ENCODE measurements at places on chromosomes 3 and 15. TPM values are rescaled to one million over a fixed set of nuclear protein-coding genes. Genes with fewer than 3 reads are reported as not detected.

- no peak overlapping the region for H3K4me3 ChIP-seq
- no peak for DNase-seq
- peaks cover 3% of the 10 kb centered on the region for H3K4me1 ChIP-seq
- H3K27me3 ChIP-seq: peaks cover 10% of the 10 kb centered on the region
Measured at GRCh38 chr3:98233468-98233867, 30.6 kb upstream of the OR5H6 start.

DNA sequence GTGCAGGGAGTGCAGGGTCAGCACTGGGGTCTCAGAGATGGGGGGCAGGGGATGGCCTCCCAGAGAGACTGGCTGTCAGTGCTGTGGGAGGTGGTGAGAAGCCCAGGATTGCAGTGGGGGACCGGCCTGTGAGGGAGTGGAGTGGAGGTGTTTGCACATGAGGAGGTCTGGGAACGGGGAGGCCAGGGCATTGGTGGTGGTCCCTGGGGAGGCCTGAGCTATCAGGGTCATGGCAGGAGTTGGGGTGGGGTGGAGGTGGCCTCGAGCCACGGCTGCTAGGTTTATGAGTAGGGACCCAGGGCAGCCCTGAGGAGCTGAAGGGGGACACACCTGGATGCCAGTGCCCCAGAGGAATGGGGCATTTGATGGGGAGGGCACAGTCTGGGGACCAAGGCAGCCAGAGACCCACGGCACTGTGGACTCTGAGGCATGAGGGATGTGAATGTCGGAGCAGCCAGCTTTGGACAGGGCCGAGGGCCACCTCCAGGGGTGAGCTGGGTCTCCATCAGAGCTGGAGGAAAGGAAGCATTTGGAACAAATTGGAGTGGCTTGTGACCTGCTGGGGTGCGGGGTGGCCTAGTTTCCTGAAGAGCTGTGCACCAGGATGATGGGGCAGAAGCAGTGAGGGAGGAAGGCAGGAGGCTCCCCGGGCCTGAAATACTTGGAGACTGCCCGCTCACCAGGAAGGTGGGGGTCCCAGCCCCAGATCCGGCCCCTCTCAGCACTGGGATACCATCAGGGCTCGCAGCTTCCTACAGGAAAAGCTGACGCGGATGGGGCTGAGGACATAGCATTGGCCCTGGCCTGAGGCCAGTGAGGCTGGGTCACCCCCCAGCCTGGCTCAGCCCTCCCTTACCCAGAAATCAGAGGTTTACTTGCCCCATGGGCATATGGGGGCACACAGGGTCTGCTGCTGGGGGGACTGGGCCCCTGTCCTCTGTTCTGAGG is 9.5 kb upstream of the CSPG4 start:
- peaks cover 5% of the 10 kb centered on the region for H3K4me1 ChIP-seq
- peaks cover 9% of the 10 kb centered on the region for H3K27me3 ChIP-seq
- no peak overlapping the region for H3K4me3 ChIP-seq
- H3K27ac ChIP-seq: no peak overlapping the region

DNA sequence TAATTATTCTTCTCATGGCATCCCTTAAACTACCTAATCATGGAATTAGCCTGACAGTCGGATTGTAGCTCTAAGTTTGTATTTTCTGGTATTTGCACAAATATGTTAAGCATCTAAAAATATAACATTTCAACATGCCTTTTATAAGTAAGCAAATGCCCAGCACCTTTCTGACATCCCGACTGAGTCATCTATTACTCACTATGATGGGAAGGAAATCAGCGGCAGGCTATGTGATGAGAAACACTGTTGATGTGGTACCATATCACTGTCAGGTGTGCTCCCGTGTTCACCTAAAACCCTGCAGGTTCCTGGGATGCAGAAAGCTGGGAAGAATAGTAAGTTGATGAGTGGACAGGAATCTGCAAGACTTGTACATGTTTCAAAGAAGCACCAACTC is 367.8 kb upstream of the IL12A start:
- no peak overlapping the region for H3K4me3 ChIP-seq
- H3K4me1 ChIP-seq: no peaks in the 10 kb centered on the region
- no peak for DNase-seq

DNA sequence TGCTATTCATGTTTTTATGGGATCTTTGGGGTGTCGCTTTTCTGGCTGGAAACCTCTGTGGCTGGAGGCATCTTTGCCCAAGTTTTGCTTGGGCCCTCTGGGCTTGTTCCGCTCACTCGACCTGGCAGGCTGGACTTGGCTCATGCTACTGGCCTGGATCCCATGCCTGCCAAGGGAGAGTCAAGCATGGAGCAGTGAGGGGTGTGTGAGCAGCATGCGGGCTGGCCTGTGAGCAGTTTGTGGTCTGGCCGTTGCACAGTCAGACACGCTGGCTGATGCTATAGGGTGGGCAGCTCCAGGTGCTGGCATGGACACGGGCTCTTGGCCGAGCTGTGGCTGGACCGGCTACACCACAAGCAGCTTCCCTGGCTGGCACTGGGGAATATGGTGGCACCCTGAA is 491.1 kb downstream of the AGBL1 start:
- no peaks in the 10 kb centered on the region for H3K4me1 ChIP-seq
- DNase-seq: no peak
- no peak overlapping the region for H3K27ac ChIP-seq
- H3K27me3 ChIP-seq: no peaks in the 10 kb centered on the region

- H3K4me1 ChIP-seq: no peaks in the 10 kb centered on the region
- H3K27me3 ChIP-seq: no peaks in the 10 kb centered on the region
- H3K4me3 ChIP-seq: no peak overlapping the region
- peaks cover 58% of the 10 kb centered on the region for H3K36me3 ChIP-seq
- no peak overlapping the region for H3K27ac ChIP-seq
- DNase-seq: no peak
Measured at GRCh38 chr3:49294343-49294742, 17.3 kb upstream of the C3orf62 start.

DNA sequence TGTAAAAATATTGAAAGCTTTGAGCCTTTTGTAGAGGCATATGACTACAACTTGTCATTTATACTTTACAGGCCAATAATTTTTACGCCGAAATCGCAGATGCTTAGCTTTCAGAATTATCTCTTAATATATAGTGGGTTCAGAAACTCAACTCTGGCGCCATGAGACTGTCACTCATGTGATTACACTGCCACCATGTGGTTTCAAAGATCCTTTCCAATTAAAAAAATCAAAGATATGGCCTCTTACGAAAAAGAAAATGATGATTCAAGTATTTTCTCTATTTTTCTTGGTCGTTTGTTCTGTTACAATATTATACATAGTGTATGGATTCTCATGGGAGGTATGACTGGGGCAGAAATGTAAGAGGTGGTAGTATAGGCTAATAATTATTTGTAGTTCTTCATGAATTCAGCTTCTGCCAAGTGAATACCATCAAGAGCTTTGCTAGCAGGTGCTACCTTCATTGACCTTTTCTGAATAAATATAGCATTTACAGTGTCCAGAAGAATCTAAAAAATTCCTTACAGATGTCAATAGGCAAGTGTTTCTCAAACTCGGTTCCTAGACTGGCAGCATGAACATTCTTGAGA is 751.7 kb upstream of the GOLIM4 start:
- H3K36me3 ChIP-seq: no peaks in the 10 kb centered on the region
- no peak overlapping the region for H3K4me3 ChIP-seq
- H3K27ac ChIP-seq: no peak overlapping the region

GRCh38 chr3:277873-278272 is 81.3 kb downstream of the CHL1 start:
- no peak for DNase-seq
- H3K4me3 ChIP-seq: no peak overlapping the region
- no peaks in the 10 kb centered on the region for H3K27me3 ChIP-seq
- H3K27ac ChIP-seq: no peak overlapping the region
- H3K36me3 ChIP-seq: no peaks in the 10 kb centered on the region
- no peaks in the 10 kb centered on the region for H3K4me1 ChIP-seq

DNA sequence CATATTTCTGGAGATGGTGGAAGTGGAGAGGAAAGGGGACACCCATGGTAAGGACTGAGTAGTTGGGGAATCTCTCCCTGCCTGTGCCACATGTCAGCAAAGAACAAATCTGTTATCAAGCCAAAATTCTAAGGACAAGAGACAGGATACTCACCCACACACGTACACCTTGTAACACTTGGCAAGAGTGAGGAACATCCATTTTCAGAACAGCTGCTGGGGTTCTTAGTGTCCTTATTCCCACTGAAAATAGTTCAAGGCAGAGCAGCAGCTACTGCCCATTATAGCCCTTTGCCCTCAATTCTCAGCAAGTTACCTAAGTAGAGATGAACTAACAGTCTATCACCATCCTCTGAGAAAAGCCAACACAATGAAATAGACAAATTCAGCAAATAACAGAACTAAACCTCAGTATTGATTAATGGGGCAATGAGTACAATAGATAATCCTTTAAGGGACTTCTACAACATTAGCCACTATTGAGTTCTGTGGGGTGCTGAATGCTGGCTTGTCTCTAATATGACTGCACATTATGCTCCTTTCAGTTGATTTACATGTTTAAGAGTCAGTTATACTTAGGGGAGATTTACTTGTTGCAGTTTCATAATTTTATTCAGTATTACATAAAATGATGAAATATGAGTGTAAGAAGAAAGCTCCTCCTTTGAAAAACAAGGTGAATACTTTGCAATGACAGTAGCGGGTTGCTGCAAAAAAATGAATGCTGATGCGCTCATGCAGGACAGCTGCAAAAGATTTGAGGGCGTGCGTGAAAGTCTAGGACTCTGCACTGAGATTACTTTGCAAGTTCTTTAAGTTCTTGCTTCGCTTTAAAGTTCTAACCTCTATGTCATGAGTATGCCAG is 22.4 kb downstream of the SENP5 start:
- H3K27me3 ChIP-seq: no peaks in the 10 kb centered on the region
- H3K36me3 ChIP-seq: peaks cover 12% of the 10 kb centered on the region
- DNase-seq: no peak
- peaks cover 13% of the 10 kb centered on the region for H3K4me1 ChIP-seq

DNA sequence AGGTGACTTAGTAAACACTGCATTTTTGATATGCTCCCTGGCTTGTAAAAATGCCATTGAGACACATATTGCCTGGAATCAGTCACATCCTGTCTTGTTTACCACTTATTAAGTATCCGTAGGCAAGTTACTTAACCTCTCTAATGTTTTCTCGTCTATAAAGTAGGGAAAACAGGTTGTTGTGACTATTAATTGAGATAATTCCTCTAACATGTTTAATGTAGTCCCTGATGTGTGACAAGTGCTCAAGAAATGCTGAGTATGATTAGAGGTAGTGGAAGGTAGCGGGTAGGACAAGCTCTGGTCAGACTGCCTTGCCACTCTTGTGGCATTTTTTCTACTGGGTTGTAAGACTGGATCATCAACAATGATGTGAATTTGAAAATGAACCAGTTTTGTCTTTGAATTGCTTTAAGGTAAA is 54.1 kb downstream of the NFKBIZ start:
- peaks cover 7% of the 10 kb centered on the region for H3K4me1 ChIP-seq
- peaks cover 17% of the 10 kb centered on the region for H3K27me3 ChIP-seq
- H3K36me3 ChIP-seq: peaks cover 4% of the 10 kb centered on the region
- H3K4me3 ChIP-seq: no peak overlapping the region

DNA sequence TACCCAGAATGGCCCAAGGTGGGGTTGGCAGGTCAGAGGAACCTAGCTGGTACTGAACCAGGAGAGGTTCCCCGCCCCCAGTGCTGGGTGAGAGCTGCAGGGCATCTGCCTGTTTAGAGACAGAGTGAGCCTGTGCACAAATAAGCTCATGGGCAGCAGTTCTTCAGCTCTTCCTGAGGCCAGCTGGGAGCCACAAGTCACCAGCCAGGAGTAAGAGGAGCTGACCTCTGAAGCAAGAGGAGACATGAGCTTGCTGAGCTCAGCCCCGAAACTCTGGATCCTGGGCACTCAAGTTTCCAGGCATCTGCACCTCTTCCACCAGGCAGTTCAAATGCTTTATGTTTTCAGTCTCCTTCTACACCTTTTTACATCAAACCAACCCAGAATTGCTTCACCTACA is 2.1 kb downstream of the RTP2 start:
- H3K27me3 ChIP-seq: peaks cover 9% of the 10 kb centered on the region
- no peaks in the 10 kb centered on the region for H3K4me1 ChIP-seq
- no peak for DNase-seq

DNA sequence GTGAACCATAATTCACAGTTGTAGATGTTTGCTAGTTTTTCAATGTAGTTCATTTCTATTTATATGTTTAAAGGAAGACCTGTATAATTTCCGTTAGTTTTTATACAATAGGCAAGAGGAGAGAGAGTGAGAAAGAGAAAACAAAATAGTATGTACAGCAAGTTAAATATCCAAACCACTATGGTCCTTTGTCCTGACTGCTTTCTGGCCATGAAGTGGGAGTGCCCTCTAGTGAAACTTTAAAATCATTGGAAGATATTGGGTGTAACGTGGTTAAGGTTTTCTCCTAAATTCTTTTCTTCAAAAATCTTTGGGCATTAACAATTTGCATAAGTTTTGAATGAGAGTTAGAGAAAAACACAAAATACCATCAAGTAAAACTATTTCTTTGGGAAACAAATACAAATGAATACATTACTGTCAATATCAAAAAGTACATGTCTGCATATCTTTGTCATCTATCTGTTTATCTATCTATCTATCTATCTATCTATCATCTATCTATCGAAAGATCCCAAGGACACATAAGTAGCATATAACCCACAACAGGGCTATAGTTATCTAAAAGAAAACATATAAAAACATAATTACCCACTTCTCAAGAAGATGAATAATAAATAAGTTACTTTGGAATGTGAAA is 534.6 kb upstream of the ATP11B start:
- peaks cover 2% of the 10 kb centered on the region for H3K4me1 ChIP-seq
- H3K36me3 ChIP-seq: no peaks in the 10 kb centered on the region
- no peak for DNase-seq
- H3K4me3 ChIP-seq: no peak overlapping the region

DNA sequence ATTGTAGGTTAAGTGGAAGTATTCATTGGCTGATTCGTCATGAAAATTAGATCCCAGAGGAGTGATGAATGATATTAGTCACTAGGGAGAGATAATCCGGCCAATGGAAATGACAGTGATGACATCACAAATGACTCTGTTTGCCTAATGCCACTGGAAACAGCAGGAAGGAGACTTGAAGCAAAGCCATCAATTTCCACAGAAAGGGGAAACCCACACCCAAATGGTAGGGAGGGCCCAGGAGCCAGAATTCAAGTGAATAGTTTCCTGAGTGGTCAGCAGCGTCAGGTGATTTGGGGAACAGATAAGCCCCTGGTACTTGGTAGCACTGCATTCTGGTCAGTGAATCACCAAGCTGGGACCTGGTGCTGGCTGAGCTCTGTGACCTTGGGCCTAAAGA is 3.3 kb upstream of the ADAMTS9 start:
- peaks cover 27% of the 10 kb centered on the region for H3K27me3 ChIP-seq
- no peak for DNase-seq
- no peaks in the 10 kb centered on the region for H3K36me3 ChIP-seq
- no peak overlapping the region for H3K4me3 ChIP-seq
- peaks cover 6% of the 10 kb centered on the region for H3K4me1 ChIP-seq

DNA sequence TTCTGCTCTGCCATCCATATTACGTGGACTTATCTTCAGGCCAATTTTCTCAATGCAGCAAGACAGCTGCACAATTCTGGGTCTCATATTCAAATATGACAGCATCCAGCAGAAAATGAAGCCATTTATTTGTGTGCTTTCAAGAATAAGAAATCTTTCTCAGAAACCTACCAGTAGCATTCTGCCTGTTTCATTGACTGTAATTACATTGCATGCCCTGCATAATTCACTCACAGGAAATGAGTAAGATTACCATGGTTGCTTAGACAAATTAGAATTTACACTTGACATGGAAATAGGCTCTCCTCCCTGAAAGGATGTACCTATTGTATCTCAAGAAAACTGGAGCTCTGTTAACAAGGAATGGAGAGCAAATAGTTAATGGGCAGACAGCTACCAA is 346.6 kb upstream of the DCBLD2 start:
- no peaks in the 10 kb centered on the region for H3K4me1 ChIP-seq
- DNase-seq: no peak
- H3K27ac ChIP-seq: no peak overlapping the region
- H3K27me3 ChIP-seq: no peaks in the 10 kb centered on the region
- no peak overlapping the region for H3K4me3 ChIP-seq

Gene STRIT1
- not detected for total RNA-seq

Gene CFAP100
- not detected for total RNA-seq

Gene P2RY1
- 0.92 TPM for total RNA-seq

Gene LDHAL6B
- total RNA-seq: not detected

Gene SLC6A1
- total RNA-seq: not detected
